Smooth muscle cell of the pulmonary artery (primary cell): ENCODE measurements at places on chromosomes 6 and 20. TPM values are rescaled to one million over a fixed set of nuclear protein-coding genes. Genes with fewer than 3 reads are reported as not detected.

The TGIF2 gene
- 5.9 and 7.8 TPM in 2 replicates for total RNA-seq

The CCM2L gene
- total RNA-seq = 0.07 TPM in 1 of 2 replicates, not detected in the other

The CDSN gene
- not detected in 2 replicates for total RNA-seq

The LY6G6C gene
- not detected in 2 replicates for total RNA-seq

The ATG5 gene
- 32.3 and 46.5 TPM in 2 replicates for total RNA-seq

The FUT9 gene
- total RNA-seq = not detected in 2 replicates

The OPRL1 gene
- total RNA-seq = 2.3 and 2.4 TPM in 2 replicates
